Left renal pelvis (tissue), 4 donors: ENCODE measurements at places on chromosomes 4 and X.

GRCh38 chrX:138853936-138854335, 142.4 kb upstream of the FGF13 start:
- no peak for DNase-seq

DNA sequence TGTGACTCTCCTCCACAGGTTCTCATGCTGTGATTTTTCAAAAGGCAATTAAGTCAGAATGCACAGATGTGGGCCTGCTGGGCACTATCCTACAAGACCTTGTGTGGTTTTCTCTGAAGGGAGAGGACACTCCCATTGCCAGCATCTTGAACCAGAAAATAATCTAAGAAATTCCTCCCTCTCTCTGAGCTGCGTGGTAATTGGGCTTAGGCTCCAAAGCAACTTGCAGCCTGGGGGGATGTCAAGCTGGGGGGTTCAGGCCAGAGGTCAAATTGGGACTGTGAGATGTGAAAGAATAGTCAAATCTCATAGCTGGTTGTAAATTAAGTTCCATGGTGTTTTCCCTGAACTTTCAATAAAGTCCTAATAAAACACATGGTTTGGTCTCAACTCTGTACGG, 350.6 kb upstream of the SLC7A11 start:
- no peak for DNase-seq

DNA sequence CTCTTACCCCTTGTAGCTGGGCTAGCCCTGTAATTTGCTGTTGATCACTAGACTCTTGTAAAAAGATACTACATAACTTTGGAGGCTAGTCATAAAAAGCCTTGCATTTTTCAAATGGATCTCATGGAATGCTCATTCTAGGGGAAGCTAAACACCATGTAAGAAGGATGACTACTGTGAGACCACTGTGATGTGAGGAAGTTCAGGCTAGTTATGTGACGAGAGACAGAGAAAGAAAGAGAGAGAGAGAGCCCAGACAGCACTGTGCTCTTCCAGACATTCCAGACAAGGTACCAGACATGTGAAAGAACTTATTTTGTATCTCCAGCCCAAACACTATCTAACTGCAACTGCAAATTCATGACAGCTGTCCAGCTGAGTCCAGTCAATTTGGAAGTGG, 404.6 kb upstream of the PITX2 start:
- DNase-seq: no peak

DNA sequence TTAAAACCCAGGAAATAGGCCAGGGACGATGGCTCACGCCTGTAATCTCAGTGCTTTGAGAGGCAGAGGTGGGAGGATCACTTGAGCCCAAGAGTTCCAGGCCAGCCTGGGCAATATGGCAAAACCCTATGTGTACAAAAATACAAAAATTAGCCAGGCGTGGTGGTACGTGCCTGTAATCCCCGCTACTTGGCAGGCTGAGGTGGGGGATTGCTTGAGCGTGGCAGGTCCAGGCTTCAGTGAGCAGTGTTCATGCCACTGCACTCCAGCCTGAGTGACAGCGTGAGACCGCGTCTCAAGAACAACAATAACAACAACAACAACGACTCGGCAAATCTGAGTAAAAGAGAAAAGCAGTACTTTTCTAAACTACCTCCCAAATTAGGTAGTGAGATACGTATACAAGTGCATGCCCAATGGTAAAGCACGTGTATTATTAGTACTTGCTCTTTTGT, 13.0 kb upstream of the NDUFC1 start:
- DNase-seq: no peak

GRCh38 chrX:50812995-50813842, 775 bp downstream of the SHROOM4 start:
- DNase-seq: no peak

DNA sequence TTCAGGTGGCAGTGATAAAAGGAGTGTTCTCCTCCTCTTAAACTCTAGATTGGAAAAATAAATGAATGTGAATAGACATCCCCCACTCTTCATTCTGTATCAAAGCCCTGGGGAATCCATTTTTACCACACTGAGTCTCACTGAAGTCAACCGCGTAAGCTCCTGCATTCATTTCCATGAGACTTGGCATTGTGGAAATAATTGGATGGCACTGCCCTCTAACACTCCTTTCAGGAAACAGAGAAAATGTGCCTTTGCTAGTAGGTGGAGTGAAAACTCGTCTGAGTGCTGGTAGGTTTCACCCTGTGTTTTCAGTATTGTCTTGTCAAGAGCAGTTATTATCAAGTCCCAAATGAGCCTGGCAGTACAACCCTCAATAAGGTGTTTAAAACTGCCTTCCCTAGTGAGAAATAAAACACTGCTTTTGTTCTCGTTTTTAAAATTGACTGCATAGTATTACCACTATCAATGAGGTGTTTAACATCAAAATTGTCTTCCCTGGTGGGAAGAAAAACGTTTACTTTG, 9.7 kb upstream of the CDKN2AIP start:
- no peak for DNase-seq

DNA sequence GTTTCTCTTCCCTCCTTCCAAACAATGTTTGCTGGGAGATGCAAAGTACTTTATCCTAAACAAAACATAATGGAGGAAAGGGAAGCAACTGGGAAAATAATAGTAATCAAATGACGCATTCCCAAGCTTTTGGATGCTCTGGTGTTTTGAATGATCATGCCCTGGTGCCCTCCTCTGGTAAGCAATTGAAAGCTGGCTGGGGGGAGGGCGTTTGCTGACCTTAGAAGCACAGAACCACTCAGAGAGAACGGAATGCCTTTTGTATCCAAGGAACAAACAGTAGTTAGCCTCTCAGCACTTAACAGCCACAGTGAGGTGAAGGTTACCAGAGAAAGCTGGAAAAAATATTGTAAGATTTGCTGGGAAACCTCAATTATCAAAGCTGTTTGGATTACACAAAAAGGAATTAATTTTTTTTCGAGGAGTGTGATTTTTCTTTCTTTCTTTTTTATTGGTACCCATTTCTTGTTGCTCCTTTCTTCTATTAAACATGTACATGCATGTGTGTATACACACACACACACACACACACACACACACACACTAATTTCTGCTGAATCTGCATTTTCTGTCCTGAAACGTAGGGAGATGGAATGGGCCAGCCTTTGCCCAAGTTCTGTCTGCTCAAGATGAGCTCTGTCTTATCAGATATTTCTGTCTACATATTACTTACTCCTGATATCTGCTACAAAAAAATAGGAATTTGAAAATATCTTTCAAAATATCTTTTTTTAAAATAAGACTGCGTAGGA, 155.8 kb upstream of the IGFBP7 start:
- no peak for DNase-seq
